Activated CD4-positive, alpha-beta T cell treated with anti-CD3 and anti-CD28 coated beads, Interleukin-2, Interleukin-6, amounts not matched to agents 100 ng/mL and 50 ng/mL, durations not matched to agents 16 hours and 8 hours (primary cell): ENCODE measurements at places on chromosomes 13 and 19.

- DNase-seq, result no peak
Measured at GRCh38 chr13:44692173-44692713, 116.1 kb upstream of the TSC22D1 start.

- no peak for DNase-seq
Measured at GRCh38 chr19:30558793-30559192, 186.6 kb downstream of the ZNF536 start.

GRCh38 chr19:8571006-8571411 is 6.2 kb downstream of the MYO1F start:
- peak; percentile 85 for DNase-seq

- DNase-seq, result no peak
Measured at GRCh38 chr13:81140675-81141074, 799.7 kb upstream of the SPRY2 start.

DNA sequence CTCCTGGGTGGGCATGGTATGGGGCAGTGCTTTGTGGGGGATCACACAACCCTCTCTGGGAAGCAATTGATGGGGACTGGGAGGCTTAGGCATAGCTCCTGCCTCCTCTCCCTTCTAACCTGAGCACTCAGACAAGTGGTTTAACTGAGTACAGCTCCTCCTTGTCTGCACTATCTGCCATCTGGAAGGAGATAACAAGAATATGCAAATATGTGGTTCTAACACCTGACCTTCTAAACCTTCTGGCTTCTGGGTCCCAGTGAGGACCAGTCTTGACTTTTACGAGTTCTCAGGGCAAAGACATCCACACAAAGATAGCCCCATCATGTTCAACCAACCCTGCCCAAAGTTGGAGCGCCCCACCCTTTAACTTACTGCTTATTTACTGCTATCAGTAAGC is 381.0 kb upstream of the TSHZ3 start:
- DNase-seq, result no peak

DNA sequence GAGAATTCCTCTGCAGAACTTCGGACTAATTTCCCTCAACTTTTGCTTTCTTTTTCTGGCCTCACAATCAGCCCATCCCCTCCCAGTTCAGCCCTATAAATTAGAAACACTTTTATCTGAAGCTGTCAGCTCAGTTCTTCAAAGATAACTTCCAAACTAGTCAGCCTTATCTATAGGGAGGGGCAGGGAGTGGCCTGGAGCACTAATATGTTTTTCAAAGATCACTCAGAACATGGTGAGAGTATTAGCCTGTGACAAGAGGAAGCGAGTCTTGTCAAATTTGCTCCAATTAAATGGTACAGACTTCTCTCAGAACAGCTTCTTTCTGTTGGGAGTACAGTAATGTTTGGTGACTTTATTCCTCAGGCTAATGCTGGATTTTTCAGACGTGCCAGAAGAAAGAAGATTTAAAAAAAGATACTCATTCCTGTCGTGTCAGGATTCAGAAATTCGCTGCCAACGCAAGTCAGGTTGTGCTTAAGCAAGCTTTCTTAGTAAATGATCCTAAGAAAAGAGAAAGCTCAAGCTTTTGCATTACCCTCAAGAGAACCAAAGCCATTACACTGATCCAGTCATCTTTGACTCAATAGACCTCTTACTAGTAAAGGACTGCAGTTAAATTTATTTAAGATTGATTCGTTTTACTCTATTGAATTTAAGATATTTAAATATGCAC is 1033.6 kb downstream of the SLITRK5 start:
- no peak for DNase-seq

DNA sequence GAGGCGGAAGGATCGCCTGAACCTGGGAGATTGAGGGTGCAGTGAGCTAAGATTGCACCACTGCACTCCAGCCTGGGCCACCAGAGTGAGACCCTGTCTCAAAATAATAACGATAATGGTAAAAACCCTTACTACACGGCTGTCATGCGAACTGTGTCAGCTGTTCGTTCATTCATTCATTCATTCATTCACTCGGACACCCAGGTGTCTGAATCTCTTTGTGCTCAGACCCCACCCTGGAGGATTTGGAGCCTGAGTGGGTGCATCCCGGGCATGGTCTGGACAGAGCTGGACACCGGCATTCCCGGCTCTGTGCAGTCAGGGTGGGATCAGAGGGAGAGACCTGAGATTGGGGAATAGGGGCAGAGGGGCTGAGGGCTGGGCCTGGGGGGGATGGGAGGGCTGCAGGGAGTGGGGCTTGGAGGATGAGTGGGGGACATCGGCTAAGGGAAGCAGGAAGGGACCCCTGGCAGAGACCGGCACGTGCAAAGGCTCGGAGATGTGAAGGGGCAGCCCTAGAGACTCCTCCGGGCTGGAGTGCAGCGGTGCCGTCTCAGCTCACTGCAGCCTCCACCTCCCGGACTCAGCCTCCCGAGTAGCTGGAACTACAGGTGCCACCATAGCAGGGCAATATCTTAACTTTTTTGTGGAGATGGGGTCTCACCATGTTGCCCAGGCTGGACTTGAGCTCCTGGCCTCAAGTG is 31.6 kb upstream of the TCF3 start:
- DNase-seq, result no peak

- DNase-seq, result no peak
Measured at GRCh38 chr13:99282264-99283231, 24.4 kb upstream of the GPR18 start.

- no peak for DNase-seq
Measured at GRCh38 chr13:110216006-110216397, 91.0 kb downstream of the COL4A1 start.

GRCh38 chr19:765179-765738 is 14.3 kb downstream of the MISP start:
- DNase-seq, result no peak

GRCh38 chr13:99993660-99994637 is 12.4 kb downstream of the ZIC2 start:
- DNase-seq, result no peak

DNA sequence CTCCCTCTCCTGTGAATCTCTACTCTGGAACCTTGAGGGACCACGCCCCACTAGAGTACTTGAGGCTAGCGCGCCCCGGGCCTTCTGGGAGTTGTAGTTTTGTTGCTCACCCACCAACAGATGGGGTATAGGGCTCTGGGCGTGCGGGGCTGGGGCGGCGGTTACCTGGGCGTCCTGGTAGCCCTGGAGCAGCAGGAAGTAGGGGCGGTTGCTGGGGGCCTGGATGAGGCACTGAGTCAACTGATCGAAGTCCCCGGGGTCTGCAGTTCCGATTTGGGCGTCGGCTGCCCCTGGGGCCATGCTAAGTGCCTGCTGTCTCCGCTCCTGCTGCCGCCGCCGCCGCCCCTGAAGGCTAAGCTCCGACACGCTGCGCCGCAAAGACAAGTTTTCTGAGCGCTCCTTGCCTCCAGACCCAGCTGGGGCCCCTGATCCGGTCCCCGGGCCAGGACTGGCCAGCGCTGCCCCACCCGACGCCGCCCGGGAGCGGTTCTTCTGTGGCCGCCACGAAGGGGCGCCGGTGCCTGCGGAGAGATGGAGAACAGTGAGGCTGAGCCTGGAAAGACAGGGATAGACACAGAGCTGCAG is 5.3 kb downstream of the RASIP1 start:
- no peak for DNase-seq

DNA sequence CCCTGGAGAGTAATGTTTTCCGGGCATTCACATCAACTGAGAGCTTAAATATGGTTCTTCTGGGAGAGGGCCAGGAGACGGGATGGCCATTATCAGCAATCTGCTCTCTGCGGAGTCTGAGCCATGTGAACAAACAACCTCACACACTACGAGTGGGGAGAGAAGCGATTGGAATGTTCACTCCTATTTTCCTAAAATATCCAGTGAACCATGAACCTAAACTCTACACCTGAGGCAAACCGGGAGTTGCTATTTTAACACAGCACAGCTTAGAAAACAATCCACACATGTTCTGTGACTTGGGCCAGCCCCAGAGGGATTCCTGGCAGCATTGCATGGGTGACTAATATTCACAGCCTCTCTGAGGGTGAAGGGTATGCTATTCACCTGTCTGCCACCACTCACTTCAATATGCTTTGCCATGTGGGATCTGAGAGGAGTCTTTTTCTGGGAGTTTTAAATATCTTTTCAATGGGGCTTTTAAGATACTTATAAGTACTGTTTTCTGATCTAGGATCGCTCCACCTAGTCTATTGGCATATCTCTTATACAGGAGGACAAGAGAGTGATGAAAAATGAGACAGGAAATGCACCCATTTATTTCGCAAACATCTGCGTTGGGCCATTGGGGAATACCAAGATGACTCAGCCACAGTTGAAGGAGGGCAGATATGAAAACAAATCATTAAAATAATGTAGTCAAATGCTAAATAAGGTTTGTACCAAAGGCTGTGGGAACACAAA is 72.6 kb upstream of the SERP2 start:
- DNase-seq, result peak; percentile 77

- no peak for DNase-seq
Measured at GRCh38 chr19:47141695-47142094, 11.1 kb downstream of the SAE1 start.

GRCh38 chr19:33275559-33275932 is 26.8 kb downstream of the CEBPA start:
- no peak for DNase-seq

DNA sequence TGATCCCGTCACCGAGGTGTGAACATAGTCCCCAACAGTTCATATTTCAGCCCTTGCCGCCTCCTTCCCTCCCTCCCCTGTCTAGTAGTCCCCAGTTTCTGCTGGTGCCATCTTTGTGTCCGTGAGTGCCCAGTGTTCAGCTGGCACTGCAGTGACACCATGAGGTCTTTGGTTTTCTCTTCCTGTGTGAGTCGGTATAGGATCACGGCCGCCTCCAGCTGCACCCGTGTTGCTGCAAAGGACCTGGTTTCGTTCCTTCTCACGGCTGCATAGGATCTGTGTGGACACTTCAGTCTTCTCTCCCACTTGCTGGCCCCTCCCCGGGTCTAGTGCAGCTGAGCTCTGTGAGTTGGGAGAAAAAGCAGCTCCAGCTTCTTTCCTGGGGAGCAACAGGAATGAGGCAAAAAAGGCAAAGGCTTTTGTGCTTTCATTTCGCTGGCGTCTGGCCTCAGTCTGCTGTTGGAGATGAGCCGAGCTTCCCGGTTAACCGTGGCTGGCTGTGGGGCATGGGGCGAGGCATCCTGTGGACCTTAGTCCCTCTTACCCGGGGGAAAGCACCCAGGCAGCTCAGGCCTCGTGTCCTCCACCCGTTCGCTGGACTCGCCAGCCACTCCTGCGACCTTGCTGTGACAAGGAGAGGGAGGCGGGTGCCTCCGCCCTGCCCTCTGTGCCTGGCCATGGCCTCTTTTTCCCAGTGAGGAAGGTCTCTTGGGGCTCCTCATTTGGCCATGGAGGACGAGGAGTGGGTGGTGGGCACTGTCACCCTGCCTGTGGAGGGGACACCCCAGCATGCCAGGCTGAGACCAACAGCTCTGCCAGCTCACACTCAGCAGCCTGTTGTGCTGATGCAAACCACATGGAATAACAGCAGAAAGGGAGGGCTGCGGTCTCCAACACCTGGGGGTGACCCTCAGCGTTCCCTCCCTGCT is 196.5 kb downstream of the TEX29 start:
- no peak for DNase-seq

GRCh38 chr19:3024870-3025548 is 4.1 kb downstream of the TLE2 start:
- peak; percentile 10 for DNase-seq

DNA sequence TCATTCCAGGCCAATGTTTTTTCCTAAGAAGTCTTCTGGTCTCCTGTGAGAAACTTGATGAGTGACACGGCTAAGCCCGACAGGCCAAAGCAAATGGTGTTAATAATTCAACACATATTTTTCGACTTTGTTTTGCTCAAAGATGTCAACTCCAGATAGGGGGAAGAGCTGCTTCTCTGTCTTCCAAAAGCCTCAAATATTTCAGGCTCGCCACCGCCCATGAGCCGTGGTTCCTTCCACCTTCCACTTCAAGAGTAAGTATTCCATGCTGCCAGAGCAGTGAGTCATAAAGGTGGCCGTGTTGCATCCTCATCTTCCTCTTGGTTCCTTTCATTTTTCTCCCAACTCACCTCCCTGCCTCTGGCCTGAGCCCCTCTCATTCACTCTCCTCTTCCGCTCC is 272.6 kb downstream of the EFNB2 start:
- no peak for DNase-seq

DNA sequence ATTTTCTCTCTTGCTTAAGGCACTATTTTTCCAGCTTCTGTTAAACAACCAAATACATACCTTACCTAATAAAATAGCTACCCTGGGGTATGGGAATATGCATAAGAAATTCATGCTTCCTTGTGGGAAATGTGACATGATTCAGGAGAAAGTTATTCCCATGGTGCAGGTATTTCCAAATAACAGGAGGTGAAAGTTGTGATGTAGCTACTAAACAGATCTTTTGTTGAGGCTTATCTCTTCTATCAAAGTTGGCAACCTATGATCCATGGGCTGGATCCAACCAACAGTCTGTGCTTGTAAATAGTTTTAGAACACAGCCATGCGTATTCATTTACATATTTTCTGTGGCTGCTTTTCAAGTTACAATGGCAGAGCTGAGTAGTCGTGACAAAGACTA is 177.8 kb upstream of the NBEA start:
- no peak for DNase-seq

GRCh38 chr19:42184401-42184861 is 33.0 kb downstream of the DEDD2 start:
- DNase-seq, result peak; percentile 83

- DNase-seq, result no peak
Measured at GRCh38 chr13:102757006-102757405, 16.6 kb downstream of the TEX30 start.

- peak; percentile 13 for DNase-seq
Measured at GRCh38 chr19:56839652-56840450, 675 bp downstream of the PEG3 start.

DNA sequence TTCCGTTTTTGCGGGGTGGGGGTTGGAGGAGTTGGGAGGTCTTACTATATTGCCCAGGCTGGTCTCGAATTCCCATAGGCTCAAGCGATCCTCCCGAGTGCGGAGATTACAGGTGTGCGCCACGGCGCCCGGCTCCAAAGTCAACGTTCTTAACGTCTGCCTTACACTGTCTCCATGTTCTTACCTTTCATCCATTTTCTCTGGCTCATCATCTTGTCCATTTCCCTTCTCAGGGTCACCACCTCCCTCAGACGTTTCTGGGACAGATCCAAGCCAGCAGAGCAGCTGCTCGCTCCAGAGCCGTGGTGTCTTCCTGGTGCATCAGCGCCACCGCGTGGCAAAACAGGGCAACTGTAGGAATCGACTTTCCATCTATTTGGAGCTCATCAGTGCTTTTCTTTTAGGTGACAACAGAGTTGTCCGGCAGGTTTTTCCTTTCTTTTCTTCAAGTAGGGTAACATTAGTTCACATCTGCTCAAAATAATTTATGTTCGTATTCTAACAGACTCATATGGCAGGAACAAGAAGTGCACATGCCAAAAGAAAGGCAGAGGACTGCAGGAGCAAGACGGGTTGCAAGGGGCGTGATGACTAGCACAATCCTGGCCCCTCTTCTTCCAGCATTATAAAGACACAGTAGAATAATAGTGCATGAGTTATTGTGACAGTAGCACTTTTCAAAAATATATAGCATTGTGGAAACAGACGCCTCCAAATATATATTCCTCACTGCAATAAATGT is 103.1 kb upstream of the ABCC4 start:
- peak; percentile 85 for DNase-seq
